ENCODE measurements at places on chromosomes 5 and 9.

- DNase-seq = peak; percentile 49
Measured at GRCh38 chr9:110874963-110875674, 163.2 kb downstream of the LPAR1 start.

GRCh38 chr5:152465140-152465539 is 60.1 kb upstream of the NMUR2 start:
- DNase-seq = no peak

- DNase-seq = no peak
Measured at GRCh38 chr5:180603076-180603594, 11.8 kb upstream of the SCGB3A1 start.

GRCh38 chr5:3695818-3696217 is 100.2 kb downstream of the IRX1 start:
- DNase-seq = no peak

DNA sequence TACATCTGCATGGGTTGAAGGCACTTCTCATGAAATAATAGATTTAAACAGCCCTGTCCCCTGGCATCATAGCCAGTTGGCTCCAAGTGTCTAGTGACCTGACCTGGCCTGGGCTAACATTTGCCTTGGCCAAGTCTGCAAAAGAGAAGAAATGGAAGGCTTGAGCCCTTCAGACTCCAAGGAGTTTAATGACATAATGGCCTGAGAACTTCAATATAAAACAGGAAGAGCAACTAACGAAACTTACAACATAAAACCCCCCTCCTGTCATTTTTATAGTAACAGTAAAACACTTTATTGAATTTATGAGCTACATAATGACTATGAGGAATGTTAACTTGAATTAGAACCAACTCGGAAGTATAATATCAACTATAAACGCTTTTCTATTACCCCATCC is 218.8 kb upstream of the TBCA start:
- DNase-seq = no peak

DNA sequence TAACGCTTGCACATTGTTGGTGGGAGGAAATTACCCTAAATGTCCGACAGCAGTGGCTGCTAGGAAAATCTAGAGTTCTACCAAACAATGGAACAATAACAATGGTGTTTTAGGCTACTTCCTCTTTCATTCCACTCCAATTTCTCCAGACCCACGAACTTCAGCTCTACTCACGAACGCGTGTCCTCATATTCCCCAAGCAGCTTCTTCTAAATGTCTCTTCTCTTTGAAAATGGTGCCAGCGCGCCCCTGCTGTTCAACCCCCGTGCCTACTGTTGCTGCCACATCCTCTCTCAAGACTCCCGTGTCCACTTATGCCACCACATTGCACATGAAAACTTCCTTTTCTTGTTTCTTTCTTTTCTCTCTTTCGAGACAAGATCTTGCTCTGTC is 25.6 kb downstream of the OR2V2 start:
- DNase-seq = no peak

DNA sequence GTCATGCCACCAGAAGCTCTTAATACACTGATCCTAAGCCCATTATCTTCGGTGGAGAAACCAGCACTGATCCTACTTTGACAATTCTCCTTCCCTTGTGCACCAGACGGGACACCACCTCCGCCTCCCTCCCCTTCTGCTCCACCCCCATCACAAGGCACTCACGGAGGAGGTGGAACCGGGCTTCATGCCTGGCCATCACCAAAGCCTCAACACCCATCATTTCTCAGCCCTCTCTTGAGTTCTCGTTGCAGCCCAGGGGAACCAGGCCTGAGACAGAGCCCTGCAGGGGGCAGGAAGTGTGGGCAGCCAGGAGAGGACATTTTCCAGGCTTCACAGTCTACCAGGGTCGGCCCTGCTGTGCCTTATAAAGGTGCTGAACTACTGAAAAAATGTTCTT is 160.5 kb downstream of the GOLPH3 start:
- no peak for DNase-seq

DNA sequence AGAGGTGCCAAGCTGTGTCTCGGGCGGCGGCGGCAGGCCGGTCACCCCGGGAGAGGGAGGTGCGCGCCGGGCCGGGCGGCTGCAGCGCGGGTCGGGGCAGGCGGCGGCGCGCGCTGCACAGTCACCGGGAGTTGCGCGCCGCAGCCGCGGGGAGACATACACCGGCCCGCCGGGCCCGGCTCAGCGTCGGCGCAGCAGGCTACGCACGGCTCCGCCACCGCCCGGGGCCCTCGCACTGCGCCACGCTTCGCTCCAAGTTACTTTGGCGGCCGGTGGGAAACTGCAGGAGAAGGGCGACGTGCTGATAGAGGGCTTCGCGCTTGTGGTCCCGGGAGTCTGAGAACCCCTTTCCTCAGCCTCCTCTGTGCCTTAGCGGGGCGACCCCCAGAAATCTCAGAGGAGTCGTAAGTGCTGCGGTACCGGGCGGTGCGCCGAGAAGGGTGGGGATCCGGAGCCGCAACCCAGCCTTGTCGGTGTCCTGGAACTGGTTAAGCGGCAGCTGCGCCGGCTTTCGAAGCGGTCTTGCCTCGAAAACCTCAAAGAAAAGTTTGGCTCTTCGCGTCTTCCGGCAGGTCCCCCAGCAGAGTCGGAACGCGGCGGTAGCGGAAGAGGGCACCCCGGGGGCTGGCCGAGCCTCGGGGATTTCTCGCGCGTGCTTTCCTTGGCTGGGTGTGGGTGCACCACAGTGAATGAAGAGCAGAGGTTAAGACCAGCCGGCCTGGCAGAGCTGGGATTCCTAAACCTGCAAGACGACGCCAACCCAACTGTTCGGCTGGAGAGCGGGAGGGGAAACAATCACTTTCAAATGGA is at the start of gene EFNA5:
Gene EFNA5 (minus strand): TSS at position 6 of the 810 bp plus-strand sequence.
- DNase-seq = peak; percentile 32

GRCh38 chr5:56321236-56321881 is 88.2 kb upstream of the ANKRD55 start:
- DNase-seq = no peak

- DNase-seq = no peak
Measured at GRCh38 chr9:114397219-114397847, 9.6 kb upstream of the AKNA start.

GRCh38 chr5:14383923-14384322 is 197.7 kb upstream of the OTULINL start:
- DNase-seq = no peak

DNA sequence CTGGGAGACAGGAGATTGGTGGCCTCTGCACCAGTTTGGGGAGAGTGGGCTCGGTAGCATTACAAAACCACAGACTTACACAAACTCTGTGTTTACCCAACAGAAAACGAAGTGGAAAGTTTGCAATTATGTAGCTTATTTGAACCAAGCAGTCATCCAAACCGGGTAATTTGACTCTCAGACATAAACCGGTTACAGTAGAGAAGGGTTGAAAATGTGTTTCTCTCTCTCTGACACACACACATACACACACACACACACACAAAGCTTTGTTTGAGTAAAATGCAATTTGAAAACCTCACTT is 97.1 kb upstream of the ZNF608 start:
- no peak for DNase-seq

DNA sequence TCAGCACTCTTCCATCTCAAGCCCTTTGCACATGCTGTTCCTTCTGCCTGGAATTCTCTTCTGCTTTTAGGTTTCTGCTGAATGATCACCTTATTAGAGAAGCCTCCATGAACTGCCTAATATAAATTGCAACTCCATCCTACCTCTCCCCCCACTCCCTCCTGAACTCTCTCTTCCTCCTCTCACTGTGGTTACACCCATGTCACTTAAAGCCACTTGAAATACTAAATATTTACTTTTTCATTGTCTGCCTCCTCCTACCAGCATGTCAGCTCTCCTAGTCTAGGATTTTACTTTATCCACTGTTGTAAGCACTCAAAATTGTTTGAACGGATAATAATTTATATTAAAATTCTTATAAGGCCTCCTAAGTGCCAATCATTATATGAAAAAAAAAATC is 43.8 kb downstream of the ACTL7B start:
- no peak for DNase-seq

- no peak for DNase-seq
Measured at GRCh38 chr5:114184006-114184405, 177.9 kb upstream of the KCNN2 start.

- DNase-seq = no peak
Measured at GRCh38 chr9:81259896-81260295, 429.5 kb downstream of the TLE1 start.

GRCh38 chr9:116133163-116133562 is 20.4 kb upstream of the PAPPA start:
- no peak for DNase-seq

DNA sequence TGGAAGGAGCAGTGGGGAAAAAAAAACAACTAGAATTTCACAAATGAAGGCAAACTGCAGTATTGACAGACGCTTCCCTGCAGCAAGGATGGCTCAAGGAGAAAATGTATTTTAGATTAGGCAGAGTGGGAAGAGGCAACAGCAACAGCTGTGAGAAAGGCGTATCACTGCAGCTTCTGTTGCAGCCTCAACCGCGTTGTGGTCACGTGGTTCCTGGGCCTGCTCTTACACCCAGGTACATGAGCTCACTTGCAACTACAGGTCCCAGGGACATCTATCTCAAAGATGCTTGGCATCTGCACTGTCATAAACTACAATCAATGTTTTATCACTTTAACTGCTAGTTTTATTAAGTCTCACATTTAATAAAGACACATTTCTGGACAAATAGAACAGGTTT is 36.0 kb upstream of the GOLM1 start:
- no peak for DNase-seq

DNA sequence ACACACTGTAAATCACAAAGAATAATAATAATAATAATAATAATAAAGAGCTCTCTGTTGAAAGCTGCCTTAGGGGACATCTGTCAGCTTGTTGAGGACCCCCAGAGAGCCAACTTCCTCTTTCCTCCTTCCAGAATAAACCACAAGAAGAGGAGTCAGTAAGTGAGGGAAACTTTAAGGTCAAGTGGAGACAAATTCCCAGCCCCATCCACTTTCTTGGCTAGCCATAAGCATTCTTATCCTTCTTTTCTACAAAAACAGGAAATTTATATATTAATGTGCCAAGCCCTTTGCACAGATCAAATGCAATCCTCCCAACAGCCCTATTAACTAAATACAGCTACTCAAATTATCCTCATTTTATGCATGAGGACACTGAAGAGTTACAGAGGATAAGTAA is 9.4 kb upstream of the C5orf58 start:
- DNase-seq = no peak

DNA sequence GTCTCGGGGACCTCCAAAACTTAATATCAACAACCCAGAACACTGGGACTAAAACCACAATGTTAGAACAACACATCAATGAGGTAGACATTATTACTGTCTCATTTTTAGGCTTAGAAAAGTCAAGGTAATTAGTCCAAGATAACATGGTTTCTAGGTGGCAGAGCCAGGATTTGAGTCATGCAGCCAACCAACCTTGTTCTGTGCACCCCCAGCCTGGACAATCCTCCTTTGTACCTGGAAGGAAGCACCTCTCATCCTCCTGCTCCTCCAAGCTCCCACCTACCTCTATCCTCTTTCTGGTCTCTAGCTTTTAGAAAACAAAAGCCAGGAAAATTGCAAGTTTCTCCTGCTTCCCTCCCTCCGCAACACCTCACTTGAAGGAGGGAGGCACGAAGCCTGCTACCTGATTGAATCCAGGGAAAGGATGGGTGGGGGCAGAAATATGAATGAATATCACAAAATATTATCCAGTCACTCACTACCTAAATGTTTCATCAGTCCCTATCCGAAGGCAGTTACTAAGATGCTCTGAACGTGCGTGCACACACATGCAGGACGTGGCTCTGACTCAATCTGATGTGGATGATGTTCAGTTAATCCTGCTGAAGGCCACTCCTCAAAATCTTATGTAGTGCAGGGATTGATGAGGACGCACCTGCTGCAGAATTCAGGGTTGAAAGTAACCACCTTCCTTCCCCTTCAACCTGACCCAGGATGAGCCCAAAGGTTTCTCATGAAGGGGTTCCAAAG is 26.3 kb upstream of the TTC1 start:
- no peak for DNase-seq

GRCh38 chr5:135446615-135447014 is 533 bp downstream of the DCANP1 start:
- DNase-seq = no peak

- no peak for DNase-seq
Measured at GRCh38 chr9:13508681-13509080, 229.2 kb upstream of the MPDZ start.

GRCh38 chr9:81096625-81097024 is 592.7 kb downstream of the TLE1 start:
- no peak for DNase-seq

- peak; percentile 10 for DNase-seq
Measured at GRCh38 chr5:157366741-157367674, 93.0 kb upstream of the NIPAL4 start.

- DNase-seq = no peak
Measured at GRCh38 chr9:36218011-36218410, 27.3 kb downstream of the CLTA start.

DNA sequence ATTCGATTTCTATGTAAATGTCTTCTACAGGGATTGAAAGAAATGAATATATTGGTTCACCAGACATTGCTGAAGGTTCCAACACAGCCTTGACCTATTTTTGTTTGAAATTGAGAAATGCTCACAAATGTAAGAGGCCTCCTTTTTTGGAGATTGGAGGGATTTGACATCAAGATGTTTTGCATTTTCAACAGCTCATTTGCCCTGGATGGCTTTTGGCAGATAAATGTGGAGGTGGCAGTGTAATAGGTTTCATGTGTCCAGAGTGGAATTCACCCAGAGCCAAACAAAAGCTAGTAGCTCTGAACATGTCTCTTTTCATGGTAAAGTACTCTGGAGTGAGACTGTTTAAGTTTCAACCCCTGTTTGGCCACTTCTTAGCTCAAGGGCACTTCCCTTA is 77.3 kb downstream of the PALM2AKAP2 start:
- DNase-seq = no peak

DNA sequence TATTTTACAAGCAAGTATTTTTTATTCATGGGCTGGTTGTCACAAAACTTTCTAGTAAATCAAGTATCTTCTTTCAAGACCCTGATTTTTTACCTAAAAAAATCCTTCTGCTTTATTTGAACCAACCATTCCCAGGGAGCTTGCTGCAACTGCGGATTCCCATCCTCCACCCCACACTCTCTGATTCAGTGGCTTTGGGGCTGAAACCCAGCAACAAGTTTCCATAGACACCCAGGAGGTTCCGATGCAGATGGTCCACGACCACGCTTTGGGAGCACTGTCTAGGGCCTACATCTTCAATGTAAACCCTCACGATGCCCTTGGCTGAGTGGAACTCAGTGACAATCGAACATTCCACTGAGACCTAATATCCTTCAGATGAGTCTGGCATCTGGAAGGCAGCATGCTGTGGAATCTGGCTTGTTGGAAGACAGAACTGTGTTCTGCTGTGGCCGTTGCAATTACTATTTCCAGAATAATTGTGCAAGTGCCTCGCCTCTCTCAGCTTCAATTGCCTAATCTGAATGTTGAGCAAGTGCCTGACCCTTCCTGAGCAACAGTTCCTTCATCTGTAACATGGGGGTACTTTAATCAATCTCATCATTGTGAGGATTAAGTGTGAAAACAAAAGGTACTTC is 105.1 kb downstream of the INSYN2B start:
- no peak for DNase-seq

Measured in substantia nigra (tissue), 51 donors.